ENCODE measurements at places on chromosomes 4 and X.

- no peak for DNase-seq
Observed at GRCh38 chr4:56681853-56682525, 893 bp upstream of the HOPX start.

GRCh38 chr4:47690611-47691010 is 147.3 kb downstream of the CORIN start:
- DNase-seq: no peak

DNA sequence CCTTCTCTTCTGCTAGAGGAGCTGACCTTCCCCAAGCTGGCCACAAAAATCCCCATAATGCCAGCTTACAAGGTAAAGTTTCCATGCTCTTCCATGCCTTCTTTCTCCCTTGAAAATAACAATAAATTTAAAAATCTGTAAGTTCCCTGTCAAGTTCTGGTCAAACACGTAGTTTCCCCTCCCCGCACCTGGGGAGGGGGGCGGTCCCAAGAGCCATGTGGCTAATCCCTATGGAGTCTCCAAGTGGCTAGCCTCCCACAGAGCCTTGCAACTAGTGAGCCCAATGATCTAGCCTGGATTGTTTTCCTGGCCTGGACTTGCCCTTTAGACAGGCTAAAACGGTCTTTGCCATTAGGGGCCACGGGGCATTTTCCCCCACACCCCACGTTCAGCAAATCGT is 2.1 kb upstream of the NRK start:
- DNase-seq: no peak

DNA sequence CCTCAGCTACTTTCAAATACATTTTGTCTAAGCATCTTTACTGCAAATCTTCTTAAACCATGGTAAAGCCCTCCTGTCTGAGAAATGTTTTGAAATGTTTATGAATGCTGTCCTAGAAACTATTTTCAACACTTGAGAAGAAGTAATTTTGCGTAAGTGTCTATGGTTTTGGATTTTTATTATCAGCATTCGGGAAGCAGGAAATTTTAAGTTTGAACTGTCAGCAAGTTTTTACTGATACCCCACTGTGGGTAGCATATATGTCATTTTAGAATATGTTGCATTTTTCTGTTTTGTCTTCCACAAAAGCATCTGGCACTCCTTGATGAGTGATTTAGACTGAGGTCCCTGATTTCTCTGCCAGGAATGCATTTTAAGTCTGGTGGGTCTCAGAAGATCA is 302.4 kb upstream of the GIMD1 start:
- DNase-seq: no peak

DNA sequence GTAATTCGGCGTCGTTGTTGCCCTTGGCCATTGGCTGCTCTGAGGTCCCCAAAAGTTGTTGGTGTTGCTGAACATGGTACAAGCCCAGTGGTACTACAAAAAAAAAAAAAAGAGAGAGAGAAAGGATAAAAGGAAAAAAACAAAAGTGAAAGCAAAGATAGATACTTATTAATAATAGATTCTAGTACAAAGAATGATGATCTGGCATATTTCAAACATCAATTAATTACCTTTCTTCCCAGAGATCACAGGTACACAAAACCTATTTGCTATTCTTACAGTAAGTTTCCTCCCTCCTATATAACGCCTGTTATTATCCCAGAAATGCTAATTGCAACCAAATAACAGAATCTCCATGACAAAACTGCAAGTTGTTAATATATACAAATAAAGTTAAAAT is 188.9 kb downstream of the FBXW7 start:
- no peak for DNase-seq

- no peak for DNase-seq
Observed at GRCh38 chr4:119271361-119272085, 50.4 kb downstream of the FABP2 start.

- no peak for DNase-seq
Observed at GRCh38 chr4:185993328-185993973, 75.5 kb upstream of the TLR3 start.

DNA sequence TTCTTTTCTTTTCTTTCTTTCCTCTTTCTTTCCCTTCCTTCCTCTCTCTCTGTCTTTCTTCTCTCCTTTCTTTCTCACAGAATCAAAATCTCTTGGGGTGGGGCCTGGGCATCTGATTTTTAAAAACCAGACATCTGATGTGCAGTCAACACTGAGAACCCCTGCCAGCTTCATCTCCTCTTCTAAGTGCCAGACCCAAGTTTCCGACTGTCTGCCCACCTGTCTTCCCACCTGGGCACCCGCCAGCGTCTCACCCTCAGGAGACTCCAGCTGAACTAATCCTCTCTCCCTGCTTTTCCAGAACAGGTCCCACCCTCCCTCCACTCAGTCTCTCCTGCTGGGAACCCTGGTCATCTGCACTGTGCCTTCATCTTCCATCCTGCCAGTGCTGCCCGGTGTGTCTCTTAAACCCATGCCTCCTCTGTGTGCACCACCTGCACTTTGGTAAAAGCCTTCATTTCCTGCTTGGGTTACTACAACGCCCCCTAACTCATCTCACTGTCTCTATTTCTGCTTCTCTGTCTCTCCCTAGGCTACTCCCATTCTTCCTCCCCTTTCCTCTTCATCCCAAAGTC is 2.8 kb downstream of the SOD3 start:
- DNase-seq: no peak

- no peak for DNase-seq
Observed at GRCh38 chrX:94850811-94851210, 1176.8 kb downstream of the FAM133A start.

GRCh38 chr4:134740290-134740689 is 538.7 kb upstream of the PABPC4L start:
- no peak for DNase-seq

- no peak for DNase-seq
Observed at GRCh38 chr4:142563682-142564291, 282.3 kb downstream of the INPP4B start.

DNA sequence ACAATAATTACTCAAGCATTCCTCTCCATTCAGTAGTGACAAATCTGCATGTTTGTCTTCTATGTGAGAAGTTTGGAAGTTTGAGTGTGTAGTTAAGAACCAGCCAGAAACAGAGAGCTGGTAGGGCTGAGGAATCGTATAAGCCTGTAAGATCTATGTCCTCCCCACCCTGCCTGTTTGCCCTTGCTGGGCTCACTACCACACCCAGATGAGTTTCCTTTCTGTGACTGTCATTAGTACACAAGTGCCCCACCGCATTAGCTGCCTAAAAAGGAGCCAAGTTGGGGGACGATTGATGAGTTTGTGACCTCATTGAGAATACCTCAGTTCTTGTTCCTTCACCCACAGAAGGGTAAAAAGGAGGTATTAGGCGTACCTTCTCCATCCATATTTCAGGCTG is 28.3 kb downstream of the DOCK11 start:
- DNase-seq: peak; percentile 22

DNA sequence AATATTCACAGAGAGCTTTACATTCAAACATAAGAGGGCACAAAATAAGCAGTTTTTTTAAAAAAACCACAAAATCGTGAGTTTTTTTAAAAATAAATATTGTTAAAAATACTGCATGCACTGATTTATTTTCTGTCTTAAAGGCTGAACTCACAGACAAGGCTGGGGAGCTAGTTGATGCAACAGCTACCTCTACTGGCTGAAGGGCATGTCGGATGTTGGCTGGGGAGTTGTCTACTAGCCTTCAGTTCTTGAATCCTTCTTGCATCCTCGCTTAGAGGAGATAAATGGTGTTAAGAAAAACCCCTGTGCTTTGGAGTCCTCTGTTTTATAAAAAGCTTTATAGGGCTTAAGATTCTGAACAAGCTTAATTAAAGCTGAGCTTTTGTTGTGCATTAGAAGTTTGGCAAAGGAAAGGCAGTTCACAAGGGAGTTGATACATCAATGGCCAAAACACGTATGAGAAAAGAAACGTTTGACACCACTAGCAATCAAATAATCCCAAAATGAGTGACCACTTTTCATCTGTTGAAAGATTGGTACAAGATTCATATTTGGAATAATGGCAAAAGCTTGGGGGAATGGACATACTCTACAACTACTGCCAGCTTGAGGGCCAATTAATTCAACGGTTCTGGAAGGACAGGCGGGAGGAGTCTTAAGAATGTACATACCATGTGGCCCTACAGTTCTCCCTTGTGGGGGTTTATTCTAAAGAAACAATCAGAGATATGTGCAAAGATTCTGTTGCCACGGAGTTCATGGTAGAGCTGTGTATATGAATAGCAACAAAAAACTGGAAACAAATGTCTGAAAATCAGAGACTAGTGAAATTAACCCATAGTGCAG is 94.7 kb downstream of the SEL1L3 start:
- no peak for DNase-seq

GRCh38 chrX:65925592-65925991 is 114.3 kb downstream of the VSIG4 start:
- no peak for DNase-seq

GRCh38 chrX:132414404-132414803 is 74.4 kb downstream of the MBNL3 start:
- DNase-seq: no peak

DNA sequence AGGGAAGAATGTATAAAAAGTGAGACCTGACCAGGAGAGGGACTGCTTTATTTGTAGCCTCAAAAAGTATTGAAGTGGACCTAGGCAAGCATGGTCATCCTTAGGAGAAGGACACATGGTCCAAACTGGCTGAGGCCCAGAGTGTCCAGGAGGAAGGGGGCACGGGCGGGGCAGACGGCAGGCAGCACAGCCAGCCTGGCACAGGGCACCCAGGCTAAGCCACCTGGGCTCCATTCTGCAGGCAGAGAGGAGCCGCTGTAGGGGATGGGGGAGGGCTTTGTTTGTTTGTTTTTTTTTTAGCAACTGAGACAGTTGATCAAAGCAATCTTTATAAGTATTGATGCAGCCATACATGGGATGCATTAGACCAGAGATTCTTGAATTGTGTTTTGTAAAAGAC is 188.6 kb downstream of the PRDM5 start:
- no peak for DNase-seq

DNA sequence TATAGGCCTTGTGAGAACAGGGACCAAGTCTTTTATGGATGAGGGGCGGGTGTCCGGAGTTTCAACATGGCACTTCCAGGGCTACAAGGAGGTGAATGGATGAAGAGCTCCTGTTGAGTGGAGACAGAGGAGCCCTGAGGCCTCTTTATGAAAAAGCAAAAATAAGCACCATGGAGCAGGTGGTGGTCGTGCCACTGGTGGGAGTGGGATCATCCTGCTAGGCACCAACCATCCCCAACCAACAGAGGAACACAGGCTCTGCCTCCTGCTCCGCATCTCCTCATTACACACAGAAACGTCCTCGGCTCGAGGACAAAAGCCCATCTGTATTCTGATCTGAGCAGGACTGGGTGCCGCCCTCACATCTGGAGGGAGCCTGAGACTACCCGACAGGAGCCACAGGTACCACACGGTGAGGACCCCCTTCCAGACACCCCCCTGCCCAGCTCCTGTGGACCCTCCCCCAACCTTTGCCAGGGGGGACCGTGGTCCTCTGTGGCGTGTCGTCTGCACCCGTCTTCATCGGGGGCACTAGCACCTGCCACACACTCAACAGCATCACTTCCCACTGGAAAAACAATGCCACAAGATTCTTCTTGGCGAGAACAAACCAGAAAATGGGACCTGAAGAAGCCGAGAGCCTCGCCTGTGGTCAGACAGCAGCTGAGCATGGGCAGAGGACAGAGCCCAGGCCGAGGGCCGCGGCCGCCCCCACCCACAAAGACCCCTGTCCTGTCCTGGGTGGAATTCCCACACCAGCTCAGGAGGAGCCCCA is 3.9 kb upstream of the PDE6B start:
- no peak for DNase-seq

GRCh38 chr4:120893314-120893713 is 29.2 kb downstream of the PRDM5 start:
- no peak for DNase-seq

GRCh38 chr4:120754590-120754989 is 167.9 kb downstream of the PRDM5 start:
- DNase-seq: no peak

DNA sequence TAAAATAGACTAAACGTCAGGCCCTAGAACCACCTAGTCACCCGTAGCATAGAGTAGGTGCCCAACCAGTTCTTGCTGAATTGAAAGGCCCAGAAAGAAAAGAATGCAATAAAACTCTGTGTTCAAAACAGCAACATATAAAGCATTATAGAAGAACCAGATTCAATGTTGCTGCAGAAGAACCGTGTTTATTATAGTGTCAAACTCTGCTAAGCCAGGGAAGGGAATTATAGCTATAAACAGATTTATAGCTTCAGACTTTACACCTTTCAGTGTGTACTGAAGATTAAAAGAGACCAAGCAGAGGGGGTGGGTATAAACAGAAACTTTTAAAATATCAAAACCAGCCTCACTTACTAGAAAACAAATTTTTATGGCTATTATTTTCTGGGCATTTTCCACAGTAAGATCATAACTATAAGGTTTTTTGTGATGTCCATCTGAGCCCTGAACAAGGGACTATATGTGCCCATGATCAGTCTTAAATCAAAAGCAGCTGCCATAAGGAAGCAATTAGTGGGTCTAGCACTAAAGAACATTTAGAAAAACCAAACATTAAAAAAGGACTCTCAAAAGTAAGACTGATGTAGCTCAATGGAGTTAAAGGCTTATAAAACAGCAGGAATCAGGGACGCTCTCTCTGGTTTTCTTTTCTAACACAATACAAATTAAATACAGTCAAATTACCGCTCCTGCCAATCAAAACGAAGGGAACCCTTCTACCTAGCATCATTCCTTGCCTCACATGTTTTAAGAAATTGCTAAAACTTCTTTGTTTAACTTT is 219.7 kb upstream of the ETNPPL start:
- no peak for DNase-seq

DNA sequence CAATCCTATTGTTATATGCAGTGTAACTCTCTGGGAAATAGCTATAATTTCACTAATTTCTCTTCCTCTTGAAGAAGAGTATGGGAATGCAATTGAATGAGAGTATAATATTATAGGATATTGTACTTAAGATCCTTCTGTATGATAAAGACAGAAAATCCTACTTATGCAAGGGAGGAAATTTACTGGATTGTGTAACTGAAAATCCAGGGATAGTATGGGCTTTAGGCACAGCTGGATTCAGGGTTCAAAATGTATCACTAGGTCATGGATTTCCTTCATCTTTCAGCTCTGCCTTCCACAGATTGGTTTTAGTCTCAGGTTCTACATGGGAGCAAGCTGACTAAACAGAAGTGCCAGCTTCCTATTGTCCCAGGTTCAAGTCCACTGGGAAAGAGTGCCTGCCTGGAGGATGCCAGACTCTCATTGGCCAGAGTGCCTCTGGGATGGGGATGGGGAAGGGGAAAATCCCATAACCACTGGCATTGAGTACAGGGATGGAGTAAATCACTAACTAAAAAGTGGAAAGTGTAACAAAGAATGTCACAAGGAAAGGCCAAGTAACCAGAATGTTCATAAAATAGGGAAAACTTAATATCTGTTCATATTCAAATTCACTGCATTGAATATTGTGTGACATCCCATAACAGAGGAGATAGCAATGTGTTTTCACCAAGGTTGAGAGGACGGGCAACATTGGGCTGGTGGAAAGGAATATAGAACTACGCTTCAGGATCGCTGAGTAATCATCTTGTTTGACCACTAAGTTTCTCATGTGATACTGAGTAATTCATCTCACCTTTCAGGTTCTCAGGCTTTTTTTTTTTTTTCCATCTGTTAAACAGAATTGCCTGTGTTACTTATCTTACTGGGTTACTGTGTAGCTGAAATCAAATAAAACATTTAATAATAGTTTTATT is 75.7 kb downstream of the ANXA3 start:
- no peak for DNase-seq
